HTR-8/SVneo (cell line): ENCODE measurements at places on chromosomes 5 and 9.
A peak's percentile ranks its signal among the peaks of the same experiment; 100 is the strongest.

DNA sequence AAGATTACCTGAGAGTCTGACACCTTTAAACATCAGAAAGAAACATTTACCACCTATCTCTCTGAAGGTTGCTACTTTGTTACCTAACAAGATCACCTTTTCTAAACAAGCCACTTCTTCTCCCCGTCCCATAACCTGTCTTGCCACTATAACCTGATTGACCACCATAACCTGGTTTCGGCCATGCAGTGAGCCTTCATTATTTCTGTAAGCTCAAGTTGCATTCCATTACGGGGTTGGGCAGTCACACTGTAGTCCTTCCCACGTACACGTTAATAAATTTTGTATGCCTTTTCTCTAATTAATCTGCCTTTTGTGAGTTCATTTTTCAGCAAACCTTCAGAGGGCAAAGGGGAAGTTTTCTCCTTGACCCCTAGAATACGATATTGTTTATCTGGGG lies 28.0 kb upstream of the CCNG1 start:
- DNase-seq, result no peak

- DNase-seq, result no peak
These were observed 83.8 kb downstream of the OTULIN start for GRCh38 chr5:14748180-14748900.

DNA sequence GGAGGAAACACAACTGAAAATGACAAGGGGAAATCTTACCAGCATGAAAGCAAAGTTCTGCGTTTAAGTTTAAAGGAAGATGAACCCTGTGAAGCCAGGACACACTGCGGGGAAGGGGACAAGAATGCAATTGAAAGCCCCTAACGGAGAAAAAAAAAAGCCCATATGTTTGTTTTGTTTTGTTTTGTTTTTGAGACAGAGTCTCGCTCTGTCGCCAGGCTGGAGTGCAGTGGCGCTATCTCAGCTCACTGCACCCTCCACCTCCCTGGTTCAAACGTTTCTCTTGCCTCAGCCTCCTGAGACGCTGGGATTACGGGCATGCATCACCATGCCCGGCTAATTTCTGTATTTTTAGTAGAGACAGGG lies 2.9 kb downstream of the STK10 start:
- no peak for DNase-seq

DNA sequence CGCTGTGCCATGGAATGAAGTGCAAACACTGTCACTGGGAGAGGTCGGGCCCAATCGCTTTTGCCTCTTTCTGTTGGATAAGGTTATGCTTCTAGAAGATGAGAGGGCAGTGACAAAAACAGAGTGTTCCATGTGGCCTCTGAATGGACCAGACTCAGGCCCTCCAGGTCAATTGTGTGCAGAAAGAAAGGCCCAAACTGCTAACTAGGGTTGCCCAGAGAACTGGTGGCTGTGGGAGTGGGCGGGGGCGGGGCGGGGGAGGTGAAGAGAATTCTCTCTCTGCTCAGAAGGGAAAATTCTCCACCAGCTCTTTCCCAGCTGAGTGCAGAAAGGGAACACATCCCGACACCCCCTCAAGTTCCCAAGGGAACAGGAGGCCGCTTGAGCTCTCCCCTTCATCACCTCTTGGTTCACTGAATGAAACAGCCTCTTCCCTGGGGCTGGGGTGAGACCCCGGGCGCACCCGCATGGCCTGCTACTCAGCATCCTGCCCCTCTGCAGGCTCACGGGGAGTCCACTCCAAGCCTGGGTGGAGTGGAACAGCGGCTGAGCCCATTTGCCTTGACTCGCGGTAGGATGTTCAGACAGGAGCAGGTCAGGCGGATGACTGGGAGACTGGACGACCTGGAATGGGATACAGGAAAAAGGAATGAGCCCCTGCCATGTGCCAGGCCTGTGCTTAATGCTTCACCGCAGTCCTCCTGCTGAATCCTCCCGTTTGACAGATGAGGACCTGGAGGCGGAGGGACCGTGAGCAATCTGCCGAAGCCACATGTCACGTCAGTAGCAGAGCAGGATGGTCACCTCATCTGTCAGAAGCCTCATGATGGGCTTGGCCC lies 93.8 kb upstream of the FANCC start:
- no peak for DNase-seq

GRCh38 chr9:123120131-123120530 lies 86.7 kb downstream of the GPR21 start:
- DNase-seq, result no peak

- DNase-seq, result no peak
These were observed 11.0 kb downstream of the PLIN2 start for GRCh38 chr9:19116107-19116790.

- DNase-seq, result no peak
These were observed 282.6 kb upstream of the SMC2 start for GRCh38 chr9:103811462-103811861.

DNA sequence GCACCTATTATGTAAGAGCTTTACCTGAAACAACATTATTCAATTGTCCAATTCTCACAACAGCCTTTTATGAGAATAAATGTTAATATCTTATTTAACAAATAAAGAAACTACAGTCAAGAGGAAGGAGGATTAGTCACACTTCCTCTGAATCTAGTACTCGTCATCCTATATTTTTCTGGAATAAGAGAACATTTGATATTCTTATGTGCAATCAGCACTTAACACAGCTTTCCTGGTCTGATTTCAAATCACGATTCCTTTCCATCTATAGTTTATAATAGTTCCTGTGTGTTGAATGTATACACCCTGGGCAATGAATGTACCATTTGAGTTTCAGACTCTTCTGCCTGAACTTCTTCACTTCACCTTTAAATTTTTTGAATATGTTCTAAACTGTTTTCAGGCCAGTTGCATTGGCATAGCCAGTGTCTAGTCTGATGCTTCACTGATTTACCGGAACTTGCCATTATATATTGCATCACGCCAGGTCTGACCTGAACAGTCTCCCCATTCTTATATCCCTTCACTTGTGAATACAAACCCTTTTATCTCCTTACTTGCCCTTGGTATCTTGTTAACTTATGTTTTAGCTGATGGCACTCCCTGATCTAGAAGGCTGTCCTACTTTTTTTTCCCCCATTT lies 698.3 kb downstream of the MAT2B start:
- no peak for DNase-seq

- DNase-seq, result no peak
These were observed 3.7 kb upstream of the CEL start for GRCh38 chr9:133058071-133058470.

- no peak for DNase-seq
These were observed 66.1 kb upstream of the STK32A start for GRCh38 chr5:147168578-147169327.

DNA sequence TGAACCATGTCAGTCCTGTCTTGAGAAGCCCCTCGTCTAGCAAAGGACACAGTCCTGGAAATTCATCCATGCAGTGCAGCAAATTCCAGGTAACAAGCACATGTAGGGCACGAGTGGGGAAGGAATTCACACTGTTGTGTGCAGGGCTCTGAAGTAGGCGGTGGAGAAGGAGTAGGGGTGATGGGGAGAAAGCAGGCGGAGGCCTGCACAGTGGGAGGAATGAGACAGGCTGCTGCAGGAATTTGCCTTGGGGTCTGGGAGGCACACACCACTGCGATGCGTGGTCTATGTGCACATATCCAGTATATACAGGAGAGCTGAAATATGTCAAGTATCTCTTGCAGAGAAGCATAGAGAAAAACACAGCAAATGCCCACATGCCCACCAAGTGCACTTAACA lies 249.2 kb upstream of the IRX2 start:
- DNase-seq, result no peak

GRCh38 chr5:148615644-148616275 lies 38.6 kb downstream of the HTR4 start:
- no peak for DNase-seq

GRCh38 chr5:81014348-81014747 lies 54.2 kb downstream of the RASGRF2 start:
- no peak for DNase-seq

GRCh38 chr5:144102361-144102760 lies 68.1 kb downstream of the YIPF5 start:
- DNase-seq, result no peak

DNA sequence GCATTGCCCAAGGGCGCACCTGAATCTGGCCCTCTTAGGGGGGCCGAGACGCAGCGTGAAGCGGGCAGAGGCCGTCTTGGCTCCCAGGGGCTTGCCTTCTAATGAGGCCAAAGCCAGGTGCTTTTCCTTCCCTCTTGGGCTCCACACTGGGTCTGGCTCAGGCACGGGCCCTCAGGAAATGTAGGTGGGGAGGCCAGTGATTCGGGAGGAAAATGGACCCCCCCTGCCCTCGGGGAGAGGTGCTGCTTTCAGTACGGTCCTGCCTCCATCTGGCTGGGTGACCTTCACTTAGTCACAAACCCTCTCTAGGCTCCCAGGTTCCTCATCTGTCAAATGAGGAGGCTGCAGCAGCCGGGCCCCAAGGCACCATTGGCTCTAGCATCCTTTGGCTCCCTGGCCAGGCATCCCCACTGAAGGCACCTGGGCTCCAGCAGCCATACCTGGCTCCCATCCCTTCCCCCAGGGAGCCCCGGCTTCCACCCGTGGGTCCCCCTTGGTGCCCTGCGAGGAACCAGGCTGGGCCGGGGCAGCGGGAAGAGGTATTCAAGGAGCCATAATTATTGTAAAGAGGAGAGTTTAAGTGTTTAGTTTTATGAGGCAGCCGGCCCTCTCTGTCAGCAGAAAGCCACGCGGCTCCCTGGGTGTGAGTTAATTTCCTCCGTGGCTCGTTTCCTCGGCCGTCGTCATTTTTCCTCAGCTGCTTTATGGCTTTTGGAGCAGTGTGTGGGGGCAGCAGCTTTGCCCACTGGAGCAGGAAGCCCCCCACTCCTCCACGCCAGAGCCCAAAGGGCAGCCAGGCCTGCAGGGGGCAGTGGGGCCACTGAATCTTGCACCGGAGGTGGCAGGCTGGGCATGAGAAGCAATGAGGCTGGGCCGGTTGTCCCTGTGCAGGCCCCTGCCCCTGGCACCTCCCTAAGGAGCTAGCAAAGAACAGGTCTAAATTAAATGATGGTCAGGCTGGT lies 24.9 kb upstream of the UNC5A start:
- no peak for DNase-seq

- DNase-seq, result no peak
These were observed 6.1 kb downstream of the SUSD3 start for GRCh38 chr9:93064392-93065134.

GRCh38 chr9:82593501-82593900 lies 469.4 kb downstream of the RASEF start:
- DNase-seq, result no peak

DNA sequence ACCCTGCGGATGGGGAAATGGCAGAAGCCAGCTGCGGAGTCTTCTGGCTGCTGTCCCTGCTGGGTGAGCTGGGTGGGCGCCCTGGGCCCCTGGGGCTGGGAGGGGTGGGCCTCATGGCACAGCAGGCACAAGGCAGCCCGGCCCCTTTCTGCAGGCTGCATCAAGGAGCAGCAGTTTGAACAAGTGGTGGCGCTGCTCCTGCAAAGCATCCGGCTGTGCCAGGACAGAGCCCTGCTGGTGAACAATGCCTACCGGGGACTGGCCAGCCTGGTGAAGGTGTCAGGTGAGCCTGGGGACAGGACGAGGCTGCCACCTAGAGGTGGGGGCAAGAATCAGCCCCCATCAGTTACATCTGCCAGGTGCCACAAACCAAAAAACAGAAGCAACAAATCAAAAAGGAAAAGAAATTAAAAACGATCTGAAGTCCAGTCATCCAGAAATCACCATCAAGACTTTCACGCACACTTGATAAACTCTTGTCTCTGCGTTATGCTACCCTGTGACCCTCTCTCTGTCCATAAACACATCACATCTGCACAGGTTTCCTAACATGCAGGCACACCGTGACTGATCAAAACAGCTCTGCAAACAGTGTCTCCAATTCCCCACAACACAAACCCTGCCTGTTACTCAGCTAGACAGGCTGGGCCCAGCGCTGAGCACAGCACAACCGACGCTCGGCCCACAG lies 13.9 kb downstream of the REXO4 start:
- DNase-seq, result peak; percentile 23

DNA sequence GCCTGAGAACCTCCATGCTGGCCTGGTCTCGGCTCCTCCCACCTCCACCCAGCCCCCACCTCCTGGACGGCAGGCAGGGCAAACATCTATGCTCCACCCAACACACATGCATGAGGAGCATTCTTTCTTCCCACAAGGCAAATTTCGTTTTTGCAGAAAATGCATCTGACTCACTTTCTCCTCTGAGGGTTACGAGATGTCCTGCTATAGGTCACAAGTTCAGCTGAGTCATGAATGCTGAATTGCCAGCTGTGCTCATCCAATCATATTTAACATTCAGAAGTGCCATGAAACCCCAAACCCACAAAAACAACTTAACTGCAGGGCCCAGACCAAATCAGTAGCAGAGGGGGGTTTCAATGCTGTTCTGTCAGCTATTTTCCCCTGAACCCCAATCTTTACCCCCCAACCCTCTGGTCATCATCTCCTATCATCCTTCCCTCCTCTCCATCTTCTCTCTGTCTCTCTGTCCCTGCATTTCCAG lies 39.0 kb upstream of the OSMR start:
- DNase-seq, result peak; percentile 90

- DNase-seq, result no peak
These were observed 237.3 kb downstream of the DRD1 start for GRCh38 chr5:175206669-175207068.

GRCh38 chr5:15510831-15511230 lies 10.9 kb downstream of the FBXL7 start:
- no peak for DNase-seq

DNA sequence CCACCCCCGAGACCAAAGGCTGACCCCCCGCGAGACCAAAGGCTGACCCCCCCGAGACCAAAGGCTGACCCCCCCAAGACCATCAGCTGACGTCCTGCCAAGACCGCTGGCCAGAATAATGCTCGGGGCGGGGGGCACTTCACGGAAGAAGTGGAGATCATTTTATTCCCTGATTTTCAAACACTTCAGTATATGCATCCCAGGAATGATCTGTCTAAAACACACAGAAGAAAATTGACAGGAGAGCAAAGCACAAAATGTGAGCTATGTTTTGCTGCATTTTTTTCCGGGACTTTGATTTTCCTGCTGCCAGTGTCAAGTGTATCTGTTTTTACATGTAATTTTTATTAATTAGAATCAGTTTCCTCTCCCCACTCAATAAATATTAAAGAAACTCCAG lies 67.1 kb downstream of the ADAMTS2 start:
- DNase-seq, result no peak

- DNase-seq, result no peak
These were observed 59.5 kb upstream of the TLE4 start for GRCh38 chr9:79512251-79512650.

DNA sequence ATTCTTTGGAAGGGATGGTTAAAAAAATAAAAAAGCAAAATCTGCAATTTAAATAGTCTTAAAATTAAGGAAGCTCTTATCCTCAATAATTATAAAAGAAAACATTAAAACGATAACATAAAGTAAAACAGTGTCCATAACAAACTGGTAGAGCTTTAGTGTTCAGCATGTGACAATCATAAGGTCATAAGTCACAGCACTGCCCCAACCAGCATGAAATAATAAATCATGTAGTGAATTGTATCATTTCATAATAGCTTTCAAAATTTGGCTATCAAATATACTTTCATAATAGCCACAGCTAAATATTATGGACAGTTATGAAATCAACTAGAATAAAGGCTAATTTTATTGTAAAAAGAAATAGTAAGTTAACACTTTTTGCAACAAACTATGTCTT lies 10.0 kb downstream of the NR3C1 start:
- DNase-seq, result no peak
